Stimulated activated CD4-positive, alpha-beta T cell treated with anti-CD3 and anti-CD28 coated beads, Interleukin-1b, Interleukin-23, amount 100 ng/mL, for 1 hour (primary cell): ENCODE measurements at places on chromosomes 4 and X.

- no peak for DNase-seq
Observed at GRCh38 chr4:115332078-115332477, 218.7 kb upstream of the NDST4 start.

- no peak for DNase-seq
Observed at GRCh38 chr4:87553182-87553581, 24.0 kb upstream of the SPARCL1 start.

DNA sequence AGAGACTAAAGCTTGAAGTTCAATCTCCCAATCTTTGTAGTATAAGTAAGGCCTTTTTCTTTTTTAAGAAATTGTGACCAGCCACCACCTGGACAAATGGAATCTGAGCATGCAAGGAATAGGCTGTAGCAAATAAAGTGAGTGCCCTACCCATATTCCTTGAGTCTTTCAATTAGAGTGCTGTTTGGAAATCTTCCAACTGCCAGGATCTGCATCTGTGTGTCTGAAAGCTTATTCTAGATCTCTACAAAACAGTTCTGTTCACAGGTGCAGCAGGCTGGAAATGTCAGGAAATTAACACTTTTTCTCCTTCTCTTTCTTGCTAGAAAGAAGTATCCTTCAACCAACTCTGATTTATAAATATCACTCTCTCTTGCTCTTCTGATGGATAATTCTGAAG, 76.7 kb upstream of the NDST3 start:
- DNase-seq, result no peak

DNA sequence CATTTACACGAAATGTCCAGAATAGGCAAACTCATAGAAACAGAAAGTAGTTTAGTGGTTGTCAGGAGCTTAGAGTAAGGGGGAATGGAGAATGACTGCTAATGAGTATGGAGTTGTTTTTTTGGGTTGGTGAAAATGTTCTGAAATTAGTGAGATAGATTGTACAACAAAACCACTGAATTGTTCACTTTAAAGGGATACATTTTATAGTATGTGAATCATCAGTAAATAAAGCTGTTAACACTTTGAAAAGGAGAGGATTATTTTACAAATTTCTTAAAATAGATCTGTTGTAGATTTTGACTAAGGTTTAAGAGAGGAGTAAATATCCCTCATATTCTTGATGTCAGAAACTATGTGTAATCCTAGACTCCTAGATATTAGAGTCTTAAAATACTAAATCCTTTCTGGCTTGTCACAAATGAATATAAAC, 82.7 kb downstream of the RAPGEF2 start:
- no peak for DNase-seq

DNA sequence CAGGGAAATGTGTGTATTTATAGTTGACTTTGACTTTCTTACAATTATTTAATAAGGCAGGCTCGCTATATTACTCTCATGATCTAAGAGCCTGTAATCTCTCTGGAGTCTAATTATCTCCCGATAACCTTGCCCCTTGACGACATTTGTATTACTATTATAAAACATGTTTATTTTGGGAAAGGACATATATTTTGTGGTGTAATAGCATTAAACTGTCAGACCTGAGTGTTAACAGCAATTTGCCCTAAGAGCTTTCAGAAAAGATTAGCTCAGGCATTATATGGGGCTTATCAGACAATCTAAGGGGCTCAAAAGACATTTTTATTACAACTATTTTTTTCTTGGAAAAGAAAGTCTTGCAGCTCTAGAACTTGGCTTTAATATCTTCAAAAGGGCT, 427.9 kb upstream of the SLIT2 start:
- no peak for DNase-seq

DNA sequence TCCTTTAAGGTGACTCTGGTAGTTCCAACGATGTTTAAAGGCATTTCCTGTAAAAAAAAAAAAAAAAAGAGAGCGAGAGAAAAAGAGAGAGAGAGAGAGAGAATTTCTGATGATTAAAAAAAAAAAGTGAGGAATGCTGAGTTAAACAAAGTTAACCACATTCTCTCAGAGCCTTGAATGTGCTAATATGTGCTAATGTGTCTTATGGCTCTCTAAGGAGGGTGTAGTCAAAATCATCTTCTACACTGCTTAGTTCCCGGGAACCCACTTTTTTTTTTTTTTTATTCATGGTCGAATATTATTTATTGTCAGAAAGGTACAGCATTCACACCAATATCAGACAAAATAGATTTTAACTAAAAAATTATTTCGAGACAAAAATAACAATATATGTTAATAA, 111.7 kb downstream of the SNCA start:
- no peak for DNase-seq

DNA sequence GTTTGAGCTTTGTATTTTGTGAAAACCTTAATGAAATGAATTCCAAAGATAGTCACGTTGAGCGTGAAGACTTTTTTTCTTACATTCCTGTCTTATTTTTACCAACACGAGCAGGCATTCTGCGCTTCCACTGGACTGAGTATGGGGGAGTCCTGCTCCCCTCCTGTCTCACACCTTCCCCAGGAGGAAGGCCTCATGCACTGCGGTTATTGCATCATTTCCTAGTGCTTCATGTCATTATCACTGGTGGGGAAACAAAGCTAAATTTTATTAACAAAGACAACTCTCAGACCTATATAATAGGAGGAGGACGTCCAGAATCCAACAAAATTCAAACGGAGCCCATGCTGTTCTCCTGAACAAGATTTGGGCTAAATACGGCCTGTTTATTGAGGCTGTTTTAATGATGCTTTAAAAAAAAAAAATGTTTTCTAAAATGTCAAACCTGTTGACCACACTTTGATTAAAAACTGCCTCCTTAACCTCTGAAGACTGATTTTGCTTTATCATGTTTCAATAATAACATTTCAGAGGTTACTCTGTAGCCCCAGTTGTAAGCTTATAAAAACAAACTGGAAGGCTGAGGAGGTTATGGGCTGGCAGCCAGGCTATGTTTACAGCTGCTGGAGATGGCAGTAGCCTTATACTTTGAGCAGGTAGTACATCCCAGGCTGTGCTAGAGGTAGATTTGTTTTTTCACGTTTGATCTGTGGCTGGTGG, 118.0 kb downstream of the SOWAHB start:
- no peak for DNase-seq

DNA sequence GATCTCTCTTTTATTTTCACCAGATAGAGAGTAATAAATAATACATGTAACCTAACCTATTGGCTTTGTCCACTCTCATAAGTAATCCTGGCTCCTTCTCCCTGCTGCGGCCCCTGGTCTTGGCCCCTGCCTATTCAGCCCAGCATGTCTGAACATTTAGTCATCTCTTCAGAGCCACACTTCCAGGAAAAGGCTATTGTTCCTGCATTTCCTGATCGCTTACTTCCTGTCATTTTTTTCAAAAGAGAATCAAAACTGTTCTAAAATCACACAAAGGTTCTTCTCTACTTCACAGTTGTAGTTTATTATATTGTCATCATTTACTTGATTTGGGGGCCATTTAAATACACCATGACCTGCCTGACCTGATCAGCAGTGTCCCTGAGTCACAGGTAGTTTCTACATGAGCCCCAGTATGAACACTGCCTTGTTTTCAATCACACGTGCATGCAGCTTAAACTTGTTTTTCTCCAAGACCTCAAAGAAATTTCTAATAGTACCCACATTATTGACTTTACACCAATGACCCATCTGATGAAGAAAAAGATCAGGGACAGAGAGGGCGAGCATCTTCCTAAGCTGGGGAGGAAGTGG, 47.4 kb upstream of the KDR start:
- no peak for DNase-seq

- DNase-seq, result no peak
Observed at GRCh38 chrX:102604327-102604726, 5.0 kb downstream of the ARMCX5 start.

- DNase-seq, result no peak
Observed at GRCh38 chr4:170306208-170306607, 216.5 kb upstream of the AADAT start.

GRCh38 chr4:39166177-39166576, 16.2 kb upstream of the WDR19 start:
- no peak for DNase-seq

- no peak for DNase-seq
Observed at GRCh38 chr4:3403348-3403906, 38.3 kb upstream of the HGFAC start.

- DNase-seq, result no peak
Observed at GRCh38 chr4:121811122-121811521, 10.0 kb downstream of the EXOSC9 start.

- DNase-seq, result no peak
Observed at GRCh38 chr4:29326816-29327215, 1393.4 kb upstream of the PCDH7 start.

- no peak for DNase-seq
Observed at GRCh38 chr4:41644915-41645295, 103.6 kb downstream of the PHOX2B start.

- no peak for DNase-seq
Observed at GRCh38 chr4:2256781-2257191, 5.1 kb downstream of the MXD4 start.

DNA sequence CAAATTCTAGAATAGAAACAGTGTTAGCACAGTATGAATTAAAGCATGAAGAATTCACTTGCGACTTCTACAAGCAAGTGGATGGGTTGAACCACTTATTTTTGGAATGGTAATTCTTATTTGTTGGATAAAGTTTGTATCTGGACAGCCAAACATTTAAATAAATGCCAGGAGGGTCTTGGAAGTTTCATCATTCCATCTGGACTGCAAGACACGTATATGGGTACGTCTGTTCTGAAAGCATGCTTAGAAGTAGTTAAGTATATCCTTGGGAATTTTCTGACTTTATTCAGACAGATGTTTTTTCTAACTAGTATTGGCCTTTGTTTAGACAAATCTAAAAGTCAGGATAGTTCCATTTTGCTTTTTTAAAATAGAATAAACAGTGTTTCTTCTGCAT, 77.5 kb upstream of the CASK start:
- DNase-seq, result no peak

DNA sequence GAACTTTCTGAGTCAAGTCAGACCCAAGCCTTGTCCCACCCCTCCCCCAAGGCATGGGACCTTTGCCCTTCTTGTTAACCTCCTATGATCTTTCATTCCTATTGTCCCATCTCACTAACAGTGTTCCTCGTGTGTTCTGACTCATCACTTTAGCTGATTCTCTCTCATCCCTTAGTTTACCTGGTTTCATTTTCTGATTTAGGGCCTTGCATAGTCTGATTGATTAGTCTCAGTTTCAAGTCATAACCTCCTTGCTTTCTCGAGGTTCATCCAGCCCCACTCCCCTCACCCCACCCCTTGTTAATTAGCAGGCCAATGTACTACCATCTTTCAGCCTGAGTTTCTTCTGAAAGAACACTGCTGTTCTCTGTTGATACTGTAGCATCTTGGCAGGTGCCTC, 517.4 kb downstream of the RPA4 start:
- no peak for DNase-seq

DNA sequence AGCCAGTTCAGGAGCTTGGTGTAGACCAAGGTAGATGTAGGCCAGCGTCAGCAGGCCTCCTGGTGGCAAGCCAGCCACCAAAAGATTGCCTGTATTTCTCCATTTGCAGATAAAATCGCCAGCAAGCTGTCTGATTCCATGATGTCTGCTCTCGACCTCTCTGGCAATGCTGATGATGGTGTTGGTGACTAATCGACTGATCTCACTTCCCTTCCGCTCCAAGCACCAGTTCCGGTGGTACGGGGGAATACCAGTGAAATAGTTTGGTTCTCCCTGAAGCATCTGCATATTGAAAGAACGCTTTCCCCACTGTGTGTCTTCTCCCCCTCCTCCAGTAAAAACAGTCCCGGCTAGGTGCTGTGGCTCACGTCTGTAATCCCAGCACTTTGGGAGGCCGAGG, 30.4 kb downstream of the GNL3L start:
- no peak for DNase-seq

DNA sequence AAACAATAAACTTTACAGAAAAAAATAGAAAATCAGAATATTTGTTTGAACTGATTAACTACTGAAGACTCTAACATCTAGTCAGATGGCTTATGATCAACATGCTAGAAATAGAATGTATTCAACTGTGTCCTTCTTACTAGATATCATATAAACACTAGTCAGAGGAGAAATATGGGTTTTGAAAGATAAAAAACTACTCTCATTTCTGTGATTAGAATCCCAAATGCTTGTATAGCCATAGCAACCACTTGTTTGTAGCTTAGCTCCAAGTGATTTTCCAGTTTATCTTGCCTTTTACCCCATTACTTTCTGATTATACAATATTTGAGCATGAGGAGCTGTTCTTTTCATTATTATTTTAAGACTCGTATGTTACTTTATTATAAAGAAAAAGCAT, 31.2 kb downstream of the USP38 start:
- no peak for DNase-seq

DNA sequence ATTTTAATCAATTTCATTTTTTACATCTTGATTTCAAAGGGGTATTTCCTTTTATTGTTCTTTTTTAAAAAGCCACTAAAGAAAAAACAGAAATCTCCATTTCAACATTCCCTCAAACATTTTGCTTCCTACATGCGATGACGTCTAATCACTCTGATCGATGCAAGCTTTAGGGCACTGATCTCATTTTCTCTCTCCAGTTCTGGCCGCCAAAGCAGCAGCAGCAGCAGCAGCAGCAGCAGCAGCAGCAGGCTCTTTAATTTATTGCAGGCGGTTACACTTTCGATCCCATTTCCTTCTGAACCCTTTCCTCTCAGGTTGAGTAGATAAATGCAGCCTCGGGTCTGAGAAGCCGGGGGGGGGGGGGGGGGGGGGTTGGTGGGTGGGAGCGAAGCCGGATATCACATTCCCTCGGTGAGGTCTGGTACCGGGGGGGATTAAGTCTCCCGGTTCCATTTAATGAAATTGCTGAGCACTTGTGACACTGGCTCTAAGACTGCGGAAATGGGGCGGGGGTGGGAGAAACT, 3.4 kb upstream of the PCDH7 start:
- DNase-seq, result no peak

DNA sequence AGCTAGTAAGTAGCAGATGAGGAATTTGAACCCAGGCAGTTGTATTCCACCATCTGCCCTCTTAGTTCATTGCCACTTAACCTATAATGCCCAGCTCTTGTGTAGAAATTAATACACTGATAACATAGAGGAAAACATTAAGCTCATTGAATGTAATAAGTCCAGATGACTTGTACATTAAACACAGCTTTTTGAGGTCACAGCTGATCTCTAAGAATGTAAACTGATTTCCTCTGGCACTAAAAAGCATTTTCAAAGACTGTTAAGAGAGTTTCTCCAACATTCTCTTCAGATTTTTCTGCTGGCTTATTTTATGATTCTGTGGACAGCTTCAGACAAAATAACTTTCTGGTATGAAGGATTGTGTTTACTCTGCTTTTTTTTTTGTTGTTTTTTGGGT, 42.7 kb downstream of the HPRT1 start:
- no peak for DNase-seq

DNA sequence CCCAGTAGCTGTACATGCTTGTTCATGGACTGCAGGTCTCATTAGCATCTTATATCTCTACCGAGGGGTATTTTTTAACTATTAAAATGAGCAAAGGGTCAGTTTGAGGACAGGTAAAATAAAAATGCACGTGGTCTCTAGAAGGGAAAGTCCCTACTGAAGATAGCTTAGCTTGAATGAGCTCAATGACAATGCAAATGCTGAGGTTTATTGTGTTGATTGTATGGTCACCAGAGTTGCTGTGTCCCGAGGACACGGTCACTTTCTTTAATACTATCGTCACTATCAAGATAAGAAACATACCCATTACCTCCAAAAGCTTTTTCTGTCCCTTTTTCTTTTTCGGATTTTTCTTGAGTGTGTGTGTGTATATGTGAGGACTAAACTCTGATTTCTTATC, 250.5 kb upstream of the PRKX start:
- DNase-seq, result no peak
